ENCODE measurements at places on chromosomes 4 and X. TPM values are rescaled to one million over a fixed set of nuclear protein-coding genes. Genes with fewer than 3 reads are reported as not detected.

- no peak for DNase-seq
Observed at GRCh38 chr4:5461477-5461876, 246.9 kb downstream of the EVC2 start.

GRCh38 chr4:121658125-121658524 lies 38.7 kb downstream of the ANXA5 start:
- no peak for DNase-seq

DNA sequence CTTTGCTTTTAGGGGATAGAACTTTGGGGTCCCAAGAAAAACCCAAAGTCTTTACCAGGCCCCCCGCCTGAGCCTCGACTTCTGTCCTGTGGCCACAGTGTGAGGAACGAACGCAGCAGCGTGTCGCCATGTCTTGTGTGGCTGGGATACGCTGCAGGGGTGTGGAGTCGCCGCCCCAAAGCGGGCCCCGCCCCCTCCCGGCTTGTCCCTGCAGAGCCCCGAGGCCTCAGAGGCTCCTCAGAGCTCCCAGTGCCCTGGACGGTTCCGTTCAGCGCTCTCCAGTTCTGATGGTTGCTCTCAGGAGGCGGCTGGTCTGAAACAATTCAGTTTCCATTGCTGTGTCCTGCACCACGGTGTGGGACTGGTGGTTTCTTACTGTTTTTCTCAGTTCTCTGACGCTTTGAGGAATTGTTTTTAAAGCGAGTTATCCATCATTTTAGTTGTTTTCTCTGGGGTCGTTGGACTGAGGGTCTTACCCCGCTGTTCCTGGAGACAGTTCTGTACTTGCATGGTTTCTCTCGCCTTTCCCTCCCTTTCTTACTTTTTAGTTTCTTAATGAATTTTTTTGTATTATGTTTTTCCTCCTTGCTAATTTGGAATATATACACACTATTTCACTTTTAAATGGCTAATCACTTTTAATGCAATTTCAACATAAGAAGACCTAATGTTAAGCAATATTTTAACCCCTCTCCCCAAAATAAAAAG lies 1.6 kb upstream of the IDUA start:
- DNase-seq, result no peak

DNA sequence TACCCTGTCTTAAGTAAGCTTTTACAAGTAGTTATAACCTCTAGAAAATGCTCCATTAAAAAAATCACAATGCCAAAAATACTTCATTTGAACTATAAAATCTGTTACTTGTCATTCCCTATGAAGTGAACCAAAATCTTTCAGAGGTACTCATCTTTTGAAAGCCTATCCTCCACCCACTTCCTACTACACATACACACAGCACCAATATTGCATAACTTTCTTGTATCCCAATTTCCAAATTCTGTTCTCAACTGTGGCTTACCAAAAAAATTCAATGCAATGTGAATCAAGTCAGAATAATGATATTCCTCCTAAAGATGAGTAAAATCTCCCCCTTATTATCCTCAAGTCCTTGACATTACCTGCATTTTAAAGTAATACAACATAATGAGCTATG lies 15.9 kb downstream of the DHX15 start:
- no peak for DNase-seq

The FHDC1 gene
- 0.68 TPM for total RNA-seq

- DNase-seq, result peak; percentile 99
Observed at GRCh38 chr4:128287871-128288688, 467 bp upstream of the PGRMC2 start.

GRCh38 chr4:10458177-10458576 lies 951 bp upstream of the ZNF518B start:
- peak; percentile 54 for DNase-seq

DNA sequence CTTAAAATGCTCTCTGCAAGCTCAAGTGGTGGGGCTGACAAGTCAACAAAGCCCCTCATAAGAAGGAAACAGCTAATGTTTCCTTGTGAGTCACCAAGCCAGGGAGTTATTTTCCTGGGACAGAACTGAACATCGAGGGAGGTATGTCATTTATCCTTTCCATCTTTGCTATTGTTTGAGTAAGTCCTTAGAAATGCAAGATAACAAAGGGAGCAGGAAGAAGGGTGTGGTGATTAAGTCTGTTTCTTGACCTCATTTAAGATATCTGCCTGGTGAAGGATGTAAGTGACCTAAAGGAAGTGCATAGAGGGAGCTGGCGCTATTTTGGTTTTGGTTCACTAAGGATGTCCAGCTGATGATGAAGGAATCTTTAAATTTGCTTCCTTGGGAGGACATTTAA lies 39.9 kb downstream of the ATG4A start:
- peak; percentile 91 for DNase-seq

- DNase-seq, result no peak
Observed at GRCh38 chr4:108738003-108738706, 24.7 kb downstream of the ETNPPL start.

DNA sequence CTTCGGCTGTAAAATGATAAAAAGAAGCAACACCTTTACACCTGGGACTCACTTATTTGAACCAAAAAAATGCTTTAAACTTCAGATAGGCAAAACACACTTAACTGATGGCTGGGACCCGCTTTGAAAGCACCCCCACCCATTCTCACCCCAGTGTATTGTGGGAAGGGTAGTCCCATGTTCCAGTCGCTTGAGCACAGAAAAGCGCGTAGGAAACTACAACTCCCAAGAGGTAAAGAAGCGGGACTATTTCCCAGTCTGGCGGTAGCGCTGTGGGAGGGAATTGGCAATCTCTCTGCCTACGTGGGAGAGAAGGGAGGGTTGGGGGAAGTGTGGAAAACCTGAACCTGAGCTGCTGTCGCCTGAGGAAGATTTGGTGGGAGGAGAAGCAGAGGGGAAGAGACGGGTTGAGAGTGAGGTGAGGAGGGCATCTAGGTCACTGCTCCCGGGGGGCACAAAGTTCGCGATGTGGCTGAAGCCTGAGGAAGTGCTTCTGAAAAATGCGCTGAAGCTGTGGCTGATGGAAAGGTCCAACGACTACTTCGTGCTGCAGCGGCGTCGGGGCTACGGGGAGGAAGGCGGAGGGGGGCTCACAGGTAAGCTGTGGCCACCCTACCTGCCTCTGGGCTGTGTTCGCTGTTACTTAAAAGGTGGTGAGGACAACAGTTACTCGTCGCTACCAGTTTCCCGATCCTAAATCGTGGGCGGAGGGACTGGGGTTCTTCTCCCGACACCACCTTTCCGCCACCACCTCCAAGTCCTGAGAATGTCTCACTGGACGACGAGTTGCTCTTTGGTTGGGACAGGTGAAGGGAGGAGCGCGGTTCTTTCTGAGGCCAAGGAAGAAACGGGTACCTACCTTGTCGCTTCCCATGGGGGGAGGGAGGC lies at the start of gene TBC1D8B:
TBC1D8B (plus strand) TSS at position 286 of the 888 bp plus-strand sequence; CDS start at position 467, 181 bp downstream.
- DNase-seq, result peak; percentile 90

GRCh38 chrX:103215425-103215991 lies 600 bp downstream of the BEX4 start:
- peak; percentile 36 for DNase-seq

DNA sequence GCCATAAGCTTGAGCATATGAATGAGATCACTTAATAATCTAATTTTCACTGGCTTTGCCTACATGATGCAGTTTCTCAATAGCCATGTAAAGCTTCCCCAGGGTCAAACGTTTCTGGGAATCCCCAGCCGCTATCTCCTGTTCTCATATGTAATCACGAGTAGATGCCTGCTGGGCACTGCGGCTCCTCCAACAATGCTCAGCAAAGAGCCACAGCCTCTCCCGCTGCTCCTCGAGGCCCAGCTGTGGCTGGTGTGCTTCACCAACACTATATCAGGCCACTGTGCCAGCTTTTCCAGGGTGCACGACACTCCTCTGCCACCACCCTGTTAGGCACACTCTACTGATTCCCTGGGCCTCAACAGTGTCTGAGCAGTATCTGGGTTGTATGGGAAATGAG lies 78.3 kb upstream of the RASGEF1B start:
- no peak for DNase-seq

DNA sequence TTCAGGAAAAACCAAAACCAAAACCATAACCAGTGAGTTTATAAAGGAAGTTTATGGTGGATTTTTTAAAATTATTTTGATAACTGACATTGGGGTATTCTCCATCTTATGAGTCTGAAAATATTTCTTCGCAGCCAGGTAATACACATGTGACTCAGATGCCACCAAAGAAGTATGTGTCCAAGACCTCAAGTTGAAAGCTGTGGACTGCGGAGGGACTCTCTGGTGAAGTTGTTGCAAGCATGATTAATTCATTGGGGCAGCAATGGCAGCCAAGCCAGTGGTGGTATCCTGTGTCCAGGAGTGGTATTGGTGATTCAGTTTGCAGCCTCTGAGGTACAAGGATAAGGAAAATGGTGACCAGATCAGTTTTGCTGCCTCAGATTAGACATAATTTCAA lies 14.0 kb upstream of the ADH5 start:
- no peak for DNase-seq

The PF4V1 gene
- 0.34 TPM for total RNA-seq

- no peak for DNase-seq
Observed at GRCh38 chr4:15414551-15415091, 13.2 kb upstream of the C1QTNF7 start.

GRCh38 chrX:10648614-10649013 lies 28.2 kb upstream of the MID1 start:
- no peak for DNase-seq

- peak; percentile 33 for DNase-seq
Observed at GRCh38 chrX:131068945-131069719, 11.0 kb downstream of the ARHGAP36 start.

- DNase-seq, result no peak
Observed at GRCh38 chr4:73683033-73683432, 57.3 kb upstream of the CXCL8 start.

- DNase-seq, result no peak
Observed at GRCh38 chrX:31563792-31564191, 492.0 kb upstream of the FTHL17 start.

The CSAG3 gene
- not detected for total RNA-seq

DNA sequence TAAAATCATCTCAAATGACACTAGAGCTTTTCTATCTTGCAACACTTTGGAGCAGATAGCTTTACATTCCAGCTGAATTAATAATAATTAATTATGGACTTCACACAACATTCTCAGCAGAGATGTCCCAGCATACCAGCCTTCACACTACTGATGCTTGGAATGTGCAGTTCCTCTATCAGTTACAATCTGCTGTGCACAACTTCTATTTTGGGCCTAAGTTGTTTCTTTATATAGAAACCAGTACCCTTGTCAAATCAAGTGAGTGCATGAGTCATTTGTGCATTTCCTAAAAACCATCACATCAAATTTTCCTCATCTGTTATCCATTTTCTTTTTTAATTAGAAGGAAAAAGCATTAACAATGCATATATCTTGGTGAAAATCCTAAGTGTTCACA lies 8.8 kb upstream of the RASL11B start:
- DNase-seq, result no peak

DNA sequence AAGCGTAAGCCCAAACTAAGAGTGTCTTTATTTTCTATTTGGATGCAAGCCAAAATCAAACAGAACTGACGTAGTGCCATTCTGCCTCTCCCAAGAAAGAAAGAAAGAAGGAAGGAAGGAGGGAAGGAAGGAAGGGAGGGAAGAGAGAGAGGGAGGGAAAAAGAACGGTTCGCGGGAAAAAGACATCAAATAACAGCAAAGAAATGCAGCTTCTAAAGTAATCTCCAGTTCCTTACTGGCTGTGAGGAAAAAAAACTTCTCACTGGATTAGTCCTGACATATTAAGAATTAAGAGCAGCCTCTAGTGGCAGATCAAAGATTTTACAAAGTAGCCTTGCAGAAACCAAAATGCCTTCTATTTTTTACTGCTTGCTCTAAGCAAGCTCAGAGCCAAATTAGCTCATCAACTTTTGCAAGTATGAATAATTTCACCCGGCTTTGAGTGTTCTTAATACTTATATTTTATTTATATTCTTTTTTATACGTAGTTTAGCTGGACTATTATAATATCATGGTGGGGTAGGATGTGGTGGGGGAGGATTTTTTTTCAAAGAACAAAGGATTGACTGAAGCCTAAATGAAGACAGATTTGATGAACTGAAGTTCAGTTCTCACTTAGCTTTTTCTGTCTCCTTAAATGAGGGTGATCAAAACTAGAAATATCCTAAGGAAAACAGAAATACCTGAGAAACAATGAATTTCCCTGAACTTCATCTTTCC lies 36.6 kb downstream of the PITX2 start:
- DNase-seq, result peak; percentile 75

DNA sequence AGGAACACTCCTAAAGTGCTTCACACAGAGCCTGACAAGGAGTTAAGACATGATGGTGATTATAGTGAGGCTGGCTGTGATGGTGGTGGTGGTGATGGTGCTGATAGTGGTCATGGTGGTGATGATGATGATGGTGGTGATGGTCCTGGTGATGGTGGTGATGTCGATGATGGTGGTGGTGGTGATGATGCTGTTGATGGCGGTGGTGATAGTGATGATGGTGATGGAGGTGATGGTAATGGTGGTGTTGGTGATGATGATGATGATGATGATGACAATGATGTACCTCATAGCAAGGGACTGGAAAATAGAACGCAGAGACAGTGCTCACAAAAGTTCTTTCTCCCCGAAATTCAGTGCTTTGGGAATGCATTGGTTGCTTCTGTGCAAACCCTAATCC lies 34.3 kb upstream of the PSAPL1 start:
- DNase-seq, result no peak

DNA sequence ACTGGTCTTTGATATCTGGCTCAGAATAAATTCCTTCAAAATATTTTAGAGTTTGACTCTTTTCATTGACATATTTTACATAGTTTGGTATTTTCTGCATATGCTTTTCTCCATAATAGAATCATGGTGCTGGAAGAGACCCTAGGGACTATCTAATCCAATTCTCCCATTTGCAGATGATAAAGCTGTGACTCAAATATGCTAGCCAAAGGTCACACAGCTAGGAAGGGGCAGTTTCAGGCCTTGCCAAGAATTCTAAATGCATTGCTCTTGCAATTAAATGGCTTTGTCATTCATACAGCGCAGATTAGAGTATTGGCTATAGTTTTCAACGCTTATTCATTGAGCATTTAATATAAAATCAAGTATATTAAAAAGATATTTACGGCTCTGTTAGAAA lies 374.1 kb upstream of the RASGEF1B start:
- no peak for DNase-seq

DNA sequence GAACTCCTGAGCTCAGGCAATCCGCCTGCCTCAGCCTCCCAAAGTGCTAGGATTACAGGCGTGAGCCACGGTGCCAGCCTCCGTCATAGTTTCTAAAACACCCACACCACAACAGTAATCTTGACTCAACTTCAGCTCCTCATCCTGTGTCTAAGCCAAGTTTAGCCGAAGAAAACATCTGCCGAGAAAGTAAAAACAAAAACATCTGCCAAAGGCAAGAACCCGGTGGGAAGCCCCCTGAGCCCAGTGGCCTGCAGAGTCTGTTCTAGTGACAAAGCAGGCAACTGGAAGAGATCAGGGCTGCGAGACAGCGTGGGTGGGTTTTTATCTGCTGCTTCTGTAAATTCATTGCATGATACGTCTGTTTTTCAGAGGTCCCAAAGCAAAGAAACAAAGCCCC lies 26.6 kb upstream of the CD99 start:
- DNase-seq, result no peak

DNA sequence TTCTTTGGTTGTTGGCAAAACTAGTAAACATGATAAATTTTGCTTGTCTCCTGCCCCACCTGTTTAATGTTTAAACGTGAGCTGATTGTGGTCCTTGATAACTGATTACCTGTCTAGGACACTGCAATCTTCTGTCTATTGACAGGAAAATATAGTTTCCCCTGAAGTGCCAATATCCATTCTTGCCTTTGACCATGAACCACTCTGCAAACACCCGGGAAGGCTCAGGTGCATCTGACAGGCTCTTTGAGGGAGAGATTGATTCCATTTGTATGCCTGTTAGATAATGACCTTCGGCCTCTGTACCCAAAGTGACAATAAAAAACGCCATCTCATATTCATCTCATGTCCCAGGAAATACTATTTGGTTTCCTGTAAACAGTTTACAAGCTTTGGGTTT lies 453.0 kb downstream of the CENPC start:
- no peak for DNase-seq

The CTAG2 gene
- total RNA-seq, result not detected

The SULT1E1 gene
- 2.4 TPM for total RNA-seq
